ENCODE measurements at places on chromosomes 12 and 14.

GRCh38 chr14:68447581-68448251 lies 345.2 kb downstream of the ZFP36L1 start:
- DNase-seq, result no peak

GRCh38 chr14:104913435-104913834 lies 11.2 kb upstream of the PLD4 start:
- no peak for DNase-seq

DNA sequence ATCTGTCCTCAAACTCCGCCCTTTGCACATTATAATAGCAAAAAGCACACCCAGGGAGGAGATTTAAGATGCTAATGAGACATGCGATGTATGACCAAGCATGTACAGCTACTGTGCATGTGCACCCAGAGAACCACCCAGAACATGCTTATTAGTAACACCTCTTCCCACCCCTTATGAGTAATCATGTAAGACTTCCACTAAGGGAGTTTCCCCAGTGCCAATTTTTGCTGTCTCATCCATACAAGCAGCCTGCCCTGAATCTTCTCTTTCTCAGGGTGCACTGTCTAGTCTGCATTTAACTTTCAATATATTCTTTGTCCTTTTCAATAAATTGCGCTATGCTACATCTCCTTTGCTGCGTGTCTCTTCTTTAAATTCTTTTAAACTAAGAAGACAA lies 830.0 kb upstream of the NOVA1 start:
- DNase-seq, result no peak

DNA sequence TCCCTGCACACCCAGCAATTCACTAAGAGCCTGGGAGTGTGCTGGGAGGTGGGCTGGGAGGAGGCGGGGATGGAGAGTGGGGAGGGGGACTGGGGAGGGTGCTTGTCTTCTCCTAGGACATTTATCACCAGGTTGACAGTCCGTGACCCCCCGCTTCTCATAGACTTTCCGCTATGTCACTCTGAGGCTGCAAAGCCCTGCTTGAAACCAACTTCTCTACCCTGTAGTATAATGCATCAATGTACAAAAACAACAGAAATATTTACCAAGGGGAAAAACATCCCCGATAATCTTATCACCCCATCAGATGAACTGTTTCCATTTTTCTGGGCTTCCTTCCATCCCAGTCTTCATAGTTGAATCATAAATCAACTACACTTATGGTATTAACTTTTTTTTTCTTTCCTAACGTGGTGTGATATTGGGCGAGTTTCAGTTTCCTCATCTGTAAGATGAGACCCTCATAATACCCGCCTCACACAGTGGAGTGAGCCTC lies 28.6 kb upstream of the BATF start:
- DNase-seq, result no peak

GRCh38 chr14:61838661-61839245 lies 76.5 kb downstream of the SNAPC1 start:
- DNase-seq, result no peak

DNA sequence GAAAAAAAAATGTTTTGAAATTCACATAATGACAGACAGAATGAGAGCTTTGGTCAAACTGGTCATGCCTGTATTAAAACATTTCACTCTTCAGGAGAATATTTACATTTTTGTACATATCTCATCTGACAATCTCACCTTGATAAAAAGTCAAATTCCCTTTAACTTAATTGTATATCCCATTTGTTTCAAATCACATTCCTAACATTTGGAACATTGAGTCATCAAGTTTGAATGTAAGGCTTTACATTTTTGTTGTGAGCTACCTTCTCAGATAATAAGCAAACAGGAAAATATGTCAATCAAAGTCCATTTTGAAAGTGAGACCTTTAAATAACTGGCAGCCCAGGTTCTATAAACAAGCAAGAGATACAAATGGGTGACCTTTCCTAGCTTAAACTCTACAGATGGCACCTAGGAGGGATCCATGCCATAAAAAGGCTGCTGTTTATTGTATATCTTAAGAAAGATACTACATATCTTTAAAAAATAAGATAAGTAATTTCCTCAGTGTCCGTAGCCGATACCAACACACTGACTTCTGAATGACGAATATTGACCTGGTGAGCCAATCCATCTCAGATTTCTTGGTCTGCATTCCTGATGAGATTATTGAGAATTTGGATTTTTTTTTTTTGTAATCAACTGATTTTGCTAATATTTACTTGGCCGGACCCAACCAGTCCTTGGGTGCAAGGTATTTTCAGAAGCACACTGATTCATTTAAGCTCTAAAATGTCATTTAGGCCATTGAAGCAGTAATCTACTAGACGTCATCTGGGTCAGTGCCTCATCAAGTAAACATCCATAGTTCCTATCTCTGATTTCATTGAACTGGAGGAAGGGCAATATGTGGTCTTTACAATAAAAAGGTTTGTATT lies 259.6 kb downstream of the BTG1 start:
- no peak for DNase-seq

- DNase-seq, result no peak
Observed at GRCh38 chr12:5030066-5030465, 13.6 kb upstream of the KCNA5 start.

DNA sequence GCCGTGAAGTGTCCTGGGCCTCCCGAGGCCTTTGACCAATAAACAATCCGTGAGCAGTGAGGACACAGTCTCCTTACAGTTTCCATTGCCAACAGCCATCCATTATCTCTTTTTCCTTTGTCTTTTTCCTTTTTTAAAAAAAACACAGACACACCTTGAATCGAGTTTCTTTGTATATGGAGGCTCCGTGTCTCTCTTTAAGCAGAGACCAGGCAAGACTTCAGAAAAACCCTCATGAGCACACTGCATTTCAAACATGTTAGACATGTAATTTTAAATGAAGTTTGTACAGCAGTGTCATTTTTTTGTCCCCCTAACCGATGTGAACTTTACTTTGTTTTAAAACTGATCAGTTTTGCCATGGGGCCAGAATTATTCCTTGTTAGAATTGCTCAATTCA lies 111.1 kb downstream of the SPTSSA start:
- DNase-seq, result no peak

- DNase-seq, result no peak
Observed at GRCh38 chr14:79660053-79660939, 551.0 kb downstream of the DIO2 start.

DNA sequence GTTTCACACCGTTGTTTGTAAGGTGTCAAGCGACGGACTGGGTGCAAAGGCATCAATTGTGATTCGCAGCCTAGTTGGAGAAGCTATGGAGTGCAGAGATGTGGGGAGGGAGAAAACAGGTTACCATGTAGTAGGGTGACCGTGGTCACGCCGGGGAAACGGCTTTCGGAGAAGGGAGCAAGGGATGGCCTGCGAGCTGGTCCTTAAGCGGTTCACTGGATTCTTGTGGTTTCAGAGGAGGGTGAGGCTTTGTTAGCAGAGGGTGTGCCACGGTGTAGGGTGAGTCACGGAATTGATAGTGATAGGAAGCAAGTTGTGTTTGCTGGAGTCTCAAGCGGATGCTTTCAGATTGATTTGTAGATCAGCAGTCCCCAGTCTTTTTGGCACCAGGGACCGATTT lies 2.3 kb downstream of the PIWIL1 start:
- DNase-seq, result no peak

DNA sequence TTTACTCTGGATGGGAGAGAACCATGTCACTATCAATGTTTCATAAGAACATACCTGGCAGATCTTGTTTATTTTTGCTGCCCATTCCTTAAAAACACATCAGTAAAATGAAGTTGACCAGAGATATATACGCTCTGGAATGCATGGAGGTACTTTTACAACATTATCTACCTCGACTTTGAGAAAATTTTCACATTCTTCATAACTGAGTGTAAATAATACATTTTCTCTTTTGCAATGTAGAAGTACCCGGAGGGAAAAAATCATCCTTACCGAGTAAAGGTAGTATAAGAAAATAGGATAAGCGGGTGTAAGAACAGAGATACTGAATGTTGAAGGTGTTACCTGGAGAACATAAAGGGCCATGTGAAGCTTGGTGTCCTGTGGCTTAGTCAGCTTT lies 80.7 kb downstream of the TMEM116 start:
- no peak for DNase-seq

GRCh38 chr12:52901715-52902541 lies 2.9 kb downstream of the KRT8 start:
- DNase-seq, result no peak

GRCh38 chr14:53209370-53209769 lies 56.2 kb upstream of the DDHD1 start:
- DNase-seq, result peak; percentile 22

DNA sequence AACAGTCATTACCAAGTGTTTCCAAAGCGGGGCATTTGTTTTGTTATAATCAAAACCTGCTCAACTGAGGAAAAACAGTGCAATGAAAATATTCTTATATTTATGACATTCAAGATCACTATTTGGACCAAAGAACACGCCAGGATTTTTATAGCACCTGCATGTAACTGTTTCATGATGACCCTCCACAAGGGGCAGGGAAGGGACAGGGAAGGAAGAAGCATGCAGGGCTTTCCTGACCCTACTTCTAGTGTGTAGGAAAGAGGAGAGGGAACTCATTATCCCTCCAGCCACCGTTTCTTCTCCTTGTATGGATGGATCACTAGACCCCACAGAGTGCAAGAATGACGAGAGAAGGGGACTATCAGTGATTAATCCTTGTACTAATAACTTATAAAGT lies 49.4 kb downstream of the SPPL3 start:
- no peak for DNase-seq

GRCh38 chr12:120474616-120474960 lies 5.0 kb upstream of the SRSF9 start:
- DNase-seq, result peak; percentile 81
